ENCODE measurements at places on chromosomes 3 and 15.
A peak's percentile ranks its signal among the peaks of the same experiment; 100 is the strongest.

DNA sequence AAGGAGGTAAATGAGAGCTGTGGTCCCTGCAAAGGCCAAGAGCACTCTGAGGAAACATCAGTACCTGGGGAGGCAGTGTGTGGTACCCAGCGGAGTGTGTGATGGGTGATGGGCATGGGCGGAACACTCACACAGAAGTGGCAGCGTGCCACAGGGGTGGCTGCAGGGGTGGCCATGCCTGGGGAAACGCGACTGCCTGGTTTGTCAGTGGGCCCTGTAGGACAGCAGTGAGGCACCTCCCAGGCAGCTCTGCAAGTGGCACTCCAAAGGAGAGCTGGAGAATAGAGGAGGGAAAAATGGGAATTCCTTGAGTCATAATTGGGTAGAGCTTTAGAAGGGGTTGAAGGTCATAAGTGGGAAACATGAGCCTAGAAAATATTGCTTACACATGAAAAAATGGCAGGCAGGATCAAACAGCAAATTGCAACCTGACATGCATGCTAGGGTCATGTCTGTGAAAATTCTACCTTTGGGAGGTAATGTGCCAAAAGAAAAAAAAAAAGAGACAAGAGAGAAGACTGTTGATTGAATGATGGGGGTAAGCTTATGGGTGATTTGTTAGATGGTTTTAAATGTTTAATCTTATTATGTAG is 138.4 kb downstream of the RPLP1 start:
- no peak for DNase-seq

DNA sequence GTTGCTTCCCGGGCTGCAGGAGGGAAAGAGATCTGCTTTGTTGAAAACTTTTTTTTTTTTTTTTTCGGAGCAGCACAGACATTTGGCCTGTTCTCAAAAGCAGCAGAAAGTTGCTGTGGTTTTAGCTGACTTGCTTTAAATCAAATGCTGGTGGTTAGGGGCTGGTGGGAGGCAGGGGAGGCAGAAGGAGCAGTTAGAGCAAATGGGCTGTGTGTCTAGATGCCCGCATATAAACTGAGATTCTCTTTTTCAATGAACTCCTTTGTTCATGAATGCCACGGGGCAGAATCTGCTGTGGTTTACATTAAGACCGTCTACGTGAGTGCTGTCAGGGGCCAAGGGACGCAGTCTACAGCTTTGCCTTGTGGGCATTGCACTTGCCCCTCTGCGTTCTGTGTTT is 95.9 kb downstream of the FLNB start:
- no peak for DNase-seq

DNA sequence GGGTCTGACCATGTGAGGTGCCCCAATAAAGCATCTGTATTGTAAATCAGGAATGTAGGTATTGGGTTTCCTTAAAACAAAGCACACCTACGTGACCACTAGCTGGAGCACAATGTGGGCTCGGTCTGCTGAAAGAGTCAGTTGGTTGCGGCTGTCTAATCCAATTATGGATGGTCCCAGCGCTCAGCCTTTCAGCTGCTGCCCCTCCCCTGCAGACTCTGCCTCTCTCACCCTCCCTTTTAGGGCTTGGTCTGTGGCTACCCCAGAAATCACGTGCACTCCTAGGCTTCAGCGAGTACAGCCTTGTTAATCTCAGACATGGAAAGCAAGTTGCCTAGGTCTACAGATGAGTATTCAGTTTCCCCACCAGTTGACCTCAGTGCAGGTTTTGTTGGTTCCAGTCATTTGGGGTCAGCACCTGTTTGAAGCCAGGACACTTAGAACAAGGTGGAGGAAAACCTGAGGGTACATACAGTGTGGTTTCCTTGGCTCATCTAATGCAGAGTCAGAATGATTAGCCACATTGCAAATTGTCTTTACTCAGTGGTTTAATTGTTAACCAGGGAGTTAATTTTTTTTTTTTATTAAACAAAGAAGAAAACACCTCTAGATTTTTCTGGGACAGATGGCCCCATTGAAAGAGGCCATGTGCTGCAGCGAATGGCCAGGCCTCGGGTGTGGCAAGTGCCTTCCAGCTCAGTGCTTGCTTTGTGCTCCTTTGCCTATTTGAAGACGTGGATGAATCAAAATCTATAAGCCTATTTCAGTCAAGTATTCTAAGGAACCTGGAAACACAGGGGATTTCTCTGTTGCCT is 137.7 kb downstream of the IGF1R start:
- DNase-seq, result no peak

GRCh38 chr3:10518506-10519150 is 13.2 kb upstream of the ATP2B2 start:
- no peak for DNase-seq

DNA sequence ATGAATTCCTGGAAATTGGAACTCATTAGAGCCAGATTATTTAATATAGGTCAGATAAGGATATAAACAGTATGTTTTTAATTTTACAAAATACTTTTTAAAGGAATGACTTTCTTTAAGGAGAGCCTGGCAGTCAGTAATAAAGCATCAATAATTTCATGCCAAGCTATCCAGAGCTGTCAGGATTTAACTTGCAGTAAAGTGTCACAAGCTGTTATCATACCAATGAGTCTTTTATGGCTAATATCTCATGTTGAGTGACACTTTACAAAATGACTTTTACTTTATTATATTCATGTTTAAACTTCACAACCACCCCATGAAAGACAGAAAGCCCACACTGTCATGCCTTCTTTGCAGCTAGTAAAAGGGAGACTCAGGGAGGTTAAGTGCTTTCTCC is 72.9 kb upstream of the C3orf49 start:
- peak; percentile 1 for DNase-seq

DNA sequence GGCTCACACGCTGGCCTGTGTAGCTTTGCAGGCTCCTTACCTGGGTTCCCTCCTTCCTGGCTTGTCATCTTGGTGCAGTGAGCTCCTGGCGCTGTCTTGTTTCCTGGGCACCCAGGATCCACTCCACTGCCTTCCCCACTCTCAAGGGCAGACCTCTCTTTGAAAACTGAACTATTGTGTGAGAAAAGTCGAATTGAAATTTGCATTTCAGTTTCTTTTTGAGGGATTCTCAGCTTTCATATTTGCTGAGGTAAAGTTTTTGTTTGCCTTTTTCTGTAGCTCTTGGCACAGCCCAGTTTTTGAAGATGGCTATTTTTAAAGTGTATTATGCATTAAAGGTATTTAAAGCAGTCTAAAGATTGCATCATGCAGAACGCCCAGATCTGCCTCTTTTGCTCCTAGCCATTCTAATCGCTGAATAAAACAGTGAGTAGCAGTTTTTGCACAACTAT is 70.1 kb downstream of the CCK start:
- DNase-seq, result no peak

DNA sequence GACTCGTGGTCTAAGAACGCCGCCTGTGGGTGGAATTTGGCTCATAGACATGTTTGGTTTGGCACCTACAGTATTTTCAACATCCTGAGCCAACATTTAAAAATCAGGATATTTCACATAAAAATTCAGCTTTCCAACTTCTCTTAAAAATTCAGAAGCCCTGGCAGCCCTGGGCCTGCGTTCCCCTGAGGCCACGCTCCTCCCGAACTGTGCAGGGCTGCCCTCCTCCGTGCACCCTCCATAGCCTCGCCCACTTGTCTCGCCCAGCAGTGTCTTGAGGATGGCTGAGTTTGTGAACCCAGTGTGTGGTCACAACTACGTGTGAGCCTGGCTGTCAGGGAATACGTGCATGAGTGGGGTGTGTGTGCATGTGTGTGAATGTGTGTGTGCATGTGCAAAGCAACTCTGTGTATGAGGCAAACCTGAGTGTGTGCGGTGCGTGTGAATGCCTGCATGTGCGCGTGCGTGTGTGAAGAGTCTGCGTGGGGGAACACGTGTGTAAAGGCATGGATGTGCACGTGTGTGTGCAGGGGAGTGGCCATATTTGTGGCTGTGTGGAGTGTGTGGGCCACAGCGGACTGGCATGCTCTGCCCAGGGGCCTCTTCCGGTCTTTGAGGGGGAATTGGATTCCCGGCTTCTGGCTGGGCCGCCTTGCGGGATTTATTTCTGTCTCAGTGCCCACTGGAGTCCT is 30.9 kb downstream of the PTH1R start:
- no peak for DNase-seq

GRCh38 chr3:108070356-108070755 is 20.5 kb downstream of the CD47 start:
- no peak for DNase-seq

DNA sequence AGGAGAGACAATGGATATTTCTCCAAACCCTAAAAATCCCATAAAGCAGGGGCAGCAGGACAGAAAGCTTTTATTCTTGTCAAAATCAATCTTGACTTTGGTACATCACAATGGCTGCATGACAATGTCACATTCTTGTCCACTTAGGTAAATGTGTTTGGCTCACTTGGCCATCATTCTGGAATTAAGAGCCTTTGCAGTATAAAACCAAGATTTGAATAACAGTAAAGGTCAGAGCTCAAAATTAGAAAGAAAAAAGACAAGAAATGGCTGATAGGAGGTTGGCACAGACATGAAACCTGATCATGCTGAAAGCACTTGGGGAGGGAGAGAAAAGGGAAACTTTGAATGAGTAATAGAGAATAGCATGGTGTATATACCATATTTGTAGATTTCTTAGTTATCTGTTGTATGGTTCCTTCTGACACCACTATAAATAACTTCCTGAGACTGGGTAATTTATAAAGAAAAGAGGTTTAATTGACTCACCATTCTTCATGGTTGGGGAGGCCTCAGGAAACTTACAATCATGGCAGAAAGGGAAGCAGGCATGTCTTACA is 158.5 kb upstream of the SGO1 start:
- DNase-seq, result no peak
